ENCODE measurements at places on chromosomes 3 and 15. TPM values are rescaled to one million over a fixed set of nuclear protein-coding genes. Genes with fewer than 3 reads are reported as not detected.
A peak's percentile ranks its signal among the peaks of the same experiment; 100 is the strongest.

The FAM81A gene
- total RNA-seq, result 1.3 TPM

The CAPN3 gene
- total RNA-seq, result 45.4 TPM

The CIB1 gene
- 62.8 TPM for total RNA-seq

The SLC30A4 gene
- 6.7 TPM for total RNA-seq

The GPR160 gene
- total RNA-seq, result 22.3 TPM

The GPR156 gene
- 0.09 TPM for total RNA-seq

The TPRG1 gene
- total RNA-seq, result 22.3 TPM

The SI gene
- not detected for total RNA-seq

The LINGO1 gene
- total RNA-seq, result 0.98 TPM

The HDC gene
- total RNA-seq, result 4.1 TPM

The PDZRN3 gene
- total RNA-seq, result 23.9 TPM

The SLC9A9 gene
- total RNA-seq, result 13.3 TPM

The ACAP2 gene
- 60.3 TPM for total RNA-seq

The CPN2 gene
- not detected for total RNA-seq

The AP3B2 gene
- 3.8 TPM for total RNA-seq

The GOLGA6B gene
- total RNA-seq, result not detected

DNA sequence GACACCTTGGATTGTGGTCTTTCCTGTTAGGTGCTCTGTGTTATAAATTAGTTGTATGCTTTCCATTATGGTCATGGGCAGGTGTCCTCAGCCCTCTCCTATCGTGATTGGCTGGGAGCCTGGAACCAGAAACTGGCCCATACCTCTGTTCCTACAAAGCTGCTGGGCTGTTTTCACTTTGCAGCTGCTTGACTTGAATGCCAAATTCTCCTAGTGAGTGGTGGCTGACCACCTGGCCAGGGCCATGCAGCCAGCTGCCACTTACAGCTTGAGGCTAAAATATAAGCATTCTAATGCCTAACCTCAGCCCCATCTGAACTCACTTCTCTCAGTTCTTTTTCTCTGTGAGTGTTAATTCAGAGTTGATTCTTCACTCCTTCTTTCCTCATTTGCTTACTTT, 239.3 kb upstream of the GBE1 start:
- DNase-seq, result no peak

DNA sequence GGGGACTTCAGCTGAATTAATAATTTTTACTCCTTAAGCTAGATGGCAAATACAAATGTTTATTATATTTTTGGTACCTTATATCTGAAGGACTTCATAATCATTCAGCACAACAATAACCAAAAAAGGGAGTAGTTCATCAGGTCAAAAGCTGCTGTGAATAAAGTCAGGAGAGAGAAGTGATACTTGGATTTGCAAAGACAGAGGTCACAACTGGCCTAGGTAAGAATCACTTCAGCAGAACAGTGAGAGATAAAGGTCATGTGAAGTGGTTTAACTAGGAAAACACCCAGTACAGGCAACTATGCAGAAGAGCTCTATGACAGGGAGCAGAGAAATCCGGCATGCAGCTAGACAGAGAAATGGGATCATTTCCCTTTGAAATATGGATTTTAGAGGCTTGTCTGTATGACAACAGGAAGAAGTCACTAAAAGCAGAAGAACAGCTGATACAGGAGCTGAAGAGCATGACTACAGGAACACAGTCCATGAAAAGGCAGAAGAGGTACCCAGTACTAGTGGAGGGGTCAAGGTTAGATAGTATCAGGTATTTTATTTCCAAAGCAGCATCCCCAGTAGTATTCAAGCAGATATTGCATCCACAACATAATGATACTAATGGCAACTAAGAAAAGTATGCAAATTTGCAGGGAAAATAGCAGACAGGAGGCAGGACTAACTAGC, 25.7 kb downstream of the ZMAT3 start:
- DNase-seq, result no peak

GRCh38 chr15:63357061-63357460, 24.6 kb downstream of the CA12 start:
- DNase-seq, result no peak

DNA sequence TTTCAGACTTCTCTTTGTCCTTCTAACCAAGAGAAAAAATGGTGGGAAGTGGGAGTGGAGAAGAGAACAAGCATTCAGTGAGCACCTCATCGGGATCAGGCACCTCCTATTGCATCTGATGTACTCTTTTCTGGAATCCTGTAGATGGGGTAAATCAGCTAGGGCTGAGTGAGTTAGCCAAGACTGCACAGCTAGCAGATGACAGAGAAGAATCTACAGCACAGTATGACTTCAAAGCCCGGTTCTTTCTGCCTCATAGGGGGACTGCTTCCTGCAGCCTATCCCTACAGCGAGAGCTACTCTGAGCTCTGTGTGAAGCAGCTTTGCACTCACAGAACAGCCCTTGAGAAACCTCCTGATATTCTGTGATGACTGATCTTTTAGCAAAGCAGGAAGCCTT, 275.2 kb upstream of the MEIS2 start:
- DNase-seq, result no peak

- DNase-seq, result no peak
These were observed 44.1 kb downstream of the SENP2 start for GRCh38 chr3:185630182-185630622.

GRCh38 chr3:61560517-61561373, 626 bp upstream of the PTPRG start:
- peak; percentile 92 for DNase-seq

DNA sequence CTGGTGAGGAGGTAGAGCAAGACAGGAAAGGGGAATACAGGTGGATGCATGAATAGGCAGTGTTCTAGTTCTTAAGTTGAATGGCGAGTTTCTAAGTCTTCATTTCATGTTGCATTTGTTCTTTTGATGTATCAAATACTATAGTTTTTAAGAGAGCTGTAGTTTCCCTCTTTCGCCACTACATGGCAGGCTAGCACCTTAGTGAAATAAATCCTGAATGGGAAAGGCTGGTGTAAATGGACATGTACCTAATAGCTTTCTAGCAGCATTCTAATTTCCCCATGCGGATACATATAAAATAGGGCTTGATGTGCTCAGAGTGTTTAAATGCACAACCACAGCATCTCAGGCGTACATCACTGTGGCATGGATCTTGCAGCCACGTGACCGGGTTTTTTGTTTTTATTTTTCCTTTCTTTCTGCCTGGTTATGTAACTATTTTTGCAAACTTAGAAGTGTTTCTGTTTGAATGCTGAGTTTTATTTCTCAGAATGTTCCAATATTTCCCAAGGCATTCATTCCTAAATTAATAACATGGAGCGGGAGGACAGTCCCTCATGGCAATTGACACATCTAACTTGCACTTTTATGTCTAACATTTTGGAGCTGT, 23.5 kb upstream of the CLN6 start:
- DNase-seq, result no peak

GRCh38 chr3:42005401-42005800, 43.5 kb upstream of the ULK4 start:
- no peak for DNase-seq

GRCh38 chr15:97592778-97593177, 367.7 kb upstream of the ARRDC4 start:
- DNase-seq, result no peak

DNA sequence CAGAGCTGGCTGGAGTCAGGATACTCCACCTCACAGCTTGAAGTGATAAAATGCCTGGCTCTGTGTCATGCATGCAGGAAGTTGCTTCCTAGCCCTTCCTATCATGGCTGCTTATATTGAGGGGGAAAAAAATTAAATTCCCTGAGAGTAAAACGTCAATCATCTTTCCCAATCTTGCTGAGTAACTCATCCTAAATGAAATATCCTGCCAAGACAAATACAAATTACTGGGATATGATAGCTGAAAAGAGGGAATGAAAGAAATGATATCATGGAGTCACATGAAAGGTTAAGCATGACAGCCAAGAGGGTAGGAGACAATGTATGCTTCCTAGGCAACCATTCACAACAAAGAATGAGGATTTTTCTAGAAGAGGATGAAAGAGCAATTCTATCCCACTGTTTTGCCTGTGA, 110.6 kb downstream of the ABI3BP start:
- no peak for DNase-seq

GRCh38 chr3:99625643-99626416, 12.6 kb upstream of the COL8A1 start:
- no peak for DNase-seq

- DNase-seq, result no peak
These were observed 286.2 kb upstream of the GPR149 start for GRCh38 chr3:154716170-154716569.

DNA sequence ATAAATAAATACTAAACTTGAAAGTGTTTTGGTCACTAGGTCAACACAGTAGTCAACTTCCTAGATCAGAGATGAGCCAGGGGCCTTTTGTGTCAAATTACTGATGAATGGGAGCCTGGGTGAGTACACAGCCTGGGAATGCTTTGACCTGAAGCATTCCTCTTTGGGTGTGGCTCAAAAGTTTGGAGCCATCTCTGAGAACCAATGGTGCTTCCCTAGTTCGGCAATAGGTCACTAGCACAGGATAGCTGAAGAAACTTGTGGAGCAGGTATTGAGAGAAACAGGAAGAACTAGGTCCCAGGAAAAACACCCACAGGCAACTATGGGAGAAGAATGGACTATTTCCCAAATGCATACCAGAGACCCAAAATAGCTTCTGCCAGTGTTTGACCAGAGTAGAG, 56.6 kb upstream of the PLXND1 start:
- no peak for DNase-seq

DNA sequence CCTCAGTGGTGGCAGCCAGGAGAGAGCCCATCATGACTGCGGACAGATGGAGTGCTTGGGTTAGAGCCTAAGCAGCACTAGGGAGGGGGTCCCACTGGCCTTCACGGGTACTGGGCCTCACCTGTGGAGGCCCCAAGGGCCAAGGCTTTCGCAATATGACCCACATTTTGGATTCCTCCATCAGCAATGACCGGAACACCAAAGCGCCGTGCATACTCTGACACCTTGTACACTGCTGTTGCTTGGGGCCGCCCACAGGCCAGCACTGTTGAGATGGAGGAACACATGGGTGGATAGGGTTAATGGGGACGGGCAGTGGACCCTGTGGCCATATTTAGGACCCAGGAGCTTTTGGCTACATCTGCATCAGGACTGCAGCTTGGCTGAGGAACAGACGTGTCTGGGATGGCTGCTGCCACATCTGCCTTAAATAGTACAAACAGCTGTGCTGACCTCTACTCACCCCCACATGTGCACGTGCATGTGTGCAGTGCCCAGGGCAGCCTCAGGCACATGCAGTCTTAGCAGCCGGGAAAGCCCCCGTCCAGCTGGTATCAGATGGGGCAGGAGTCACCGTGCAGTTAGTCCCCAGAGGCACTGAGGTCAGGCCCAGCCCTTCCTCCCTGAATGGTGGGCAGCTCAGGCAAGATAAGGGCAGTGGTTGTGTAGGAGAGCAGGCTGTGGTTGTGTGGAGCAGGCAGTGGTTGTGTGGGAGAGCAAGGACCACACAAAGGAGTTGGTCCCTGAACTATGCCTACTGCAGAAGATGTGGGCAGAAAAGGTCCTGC, 3.3 kb downstream of the NDUFAF3 start:
- no peak for DNase-seq

GRCh38 chr15:49131403-49131802, 24.0 kb downstream of the COPS2 start:
- no peak for DNase-seq

DNA sequence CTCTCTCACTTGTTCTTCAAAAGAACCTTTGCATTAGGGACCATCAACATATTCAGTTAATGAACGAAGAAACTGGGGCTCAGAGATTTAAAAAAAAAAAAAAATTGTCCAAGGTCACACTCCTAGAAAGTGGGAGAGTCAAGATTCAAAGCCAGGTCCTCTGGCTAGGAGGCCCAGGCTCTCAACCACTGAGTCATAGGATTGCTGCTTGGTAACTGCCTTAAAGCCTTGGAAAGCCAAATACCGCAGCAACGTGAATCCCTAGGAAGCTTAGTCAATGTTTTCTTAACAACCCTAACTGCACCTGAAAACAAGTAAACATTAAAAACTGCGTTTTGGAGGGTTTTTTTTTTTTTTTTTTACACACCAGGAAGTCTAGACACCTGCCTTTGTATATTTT, 156.8 kb downstream of the WNT5A start:
- DNase-seq, result no peak

DNA sequence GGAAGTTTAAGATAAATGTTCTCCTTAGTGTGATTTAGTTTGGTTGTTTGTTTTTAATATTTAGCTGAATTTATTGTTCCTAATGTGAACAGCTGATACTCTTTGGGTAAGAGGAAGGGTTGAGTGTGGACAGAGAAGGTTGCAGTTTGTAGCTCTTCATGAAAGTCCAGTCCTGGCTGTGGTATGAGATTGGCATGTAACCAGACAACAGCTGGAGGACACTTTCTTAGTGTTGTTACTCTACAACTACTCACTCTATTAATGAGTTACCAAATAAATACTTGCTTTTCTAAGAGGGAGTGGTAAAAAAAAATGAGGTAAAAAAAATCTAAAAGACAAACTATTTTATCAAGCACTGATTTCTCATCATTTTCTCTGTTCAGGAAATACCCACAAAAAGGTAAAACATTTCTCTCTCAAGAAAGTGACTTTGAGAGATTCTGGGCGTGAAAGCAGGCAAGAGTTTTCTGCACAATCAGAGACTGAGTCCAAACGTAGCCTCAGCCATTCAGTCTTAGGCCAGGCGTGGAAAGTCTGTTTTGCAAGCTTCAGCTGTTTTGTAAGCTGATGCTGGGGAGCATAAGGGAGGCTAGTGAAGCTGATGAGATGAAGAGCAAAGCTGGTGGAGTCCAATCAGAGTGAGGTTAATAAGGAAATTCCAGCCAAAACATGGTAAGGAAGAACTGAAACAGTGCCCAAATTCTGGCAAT, 138.5 kb upstream of the ARPP21 start:
- no peak for DNase-seq

DNA sequence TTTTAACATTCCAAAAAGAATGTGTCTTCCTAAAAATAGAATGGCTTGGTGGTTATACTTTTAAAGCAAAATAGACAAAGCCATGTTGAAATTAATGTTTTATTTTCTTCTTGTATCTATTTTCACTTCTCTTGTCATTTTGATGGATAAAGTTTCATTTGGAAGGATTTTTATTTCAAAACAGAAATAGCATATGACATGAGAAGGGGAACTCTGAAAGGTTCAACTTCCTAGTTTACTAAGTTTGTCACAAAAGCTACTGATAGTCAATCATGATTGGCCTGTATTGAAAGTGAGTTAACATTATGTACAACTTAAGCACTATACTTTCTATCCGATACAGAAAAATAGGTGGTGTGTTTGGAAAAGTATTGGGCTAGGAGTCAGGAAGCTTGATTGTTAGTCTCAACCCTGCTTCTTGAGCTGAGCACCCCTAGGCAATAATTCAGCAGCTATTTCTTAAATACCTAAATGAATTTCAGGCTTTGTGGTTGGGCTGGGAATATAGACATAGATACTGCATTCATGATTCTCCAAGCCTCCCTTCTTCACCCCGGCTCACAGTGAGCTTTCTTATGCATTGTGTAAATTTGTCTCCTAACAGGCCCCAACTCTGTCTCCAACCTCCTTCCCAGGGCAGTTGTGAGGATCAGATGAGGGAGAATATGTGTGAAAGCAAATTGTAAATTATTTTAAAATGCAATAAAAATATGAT, 46.9 kb upstream of the CSPG4 start:
- DNase-seq, result no peak

GRCh38 chr15:50145451-50145872, 26.4 kb upstream of the ATP8B4 start:
- DNase-seq, result no peak

- no peak for DNase-seq
These were observed 9.1 kb downstream of the EOMES start for GRCh38 chr3:27713078-27713423.

All from upper lobe of right lung (tissue), 1 donor.